ENCODE measurements at places on chromosomes 13 and 19.
A peak's percentile ranks its signal among the peaks of the same experiment; 100 is the strongest.

DNA sequence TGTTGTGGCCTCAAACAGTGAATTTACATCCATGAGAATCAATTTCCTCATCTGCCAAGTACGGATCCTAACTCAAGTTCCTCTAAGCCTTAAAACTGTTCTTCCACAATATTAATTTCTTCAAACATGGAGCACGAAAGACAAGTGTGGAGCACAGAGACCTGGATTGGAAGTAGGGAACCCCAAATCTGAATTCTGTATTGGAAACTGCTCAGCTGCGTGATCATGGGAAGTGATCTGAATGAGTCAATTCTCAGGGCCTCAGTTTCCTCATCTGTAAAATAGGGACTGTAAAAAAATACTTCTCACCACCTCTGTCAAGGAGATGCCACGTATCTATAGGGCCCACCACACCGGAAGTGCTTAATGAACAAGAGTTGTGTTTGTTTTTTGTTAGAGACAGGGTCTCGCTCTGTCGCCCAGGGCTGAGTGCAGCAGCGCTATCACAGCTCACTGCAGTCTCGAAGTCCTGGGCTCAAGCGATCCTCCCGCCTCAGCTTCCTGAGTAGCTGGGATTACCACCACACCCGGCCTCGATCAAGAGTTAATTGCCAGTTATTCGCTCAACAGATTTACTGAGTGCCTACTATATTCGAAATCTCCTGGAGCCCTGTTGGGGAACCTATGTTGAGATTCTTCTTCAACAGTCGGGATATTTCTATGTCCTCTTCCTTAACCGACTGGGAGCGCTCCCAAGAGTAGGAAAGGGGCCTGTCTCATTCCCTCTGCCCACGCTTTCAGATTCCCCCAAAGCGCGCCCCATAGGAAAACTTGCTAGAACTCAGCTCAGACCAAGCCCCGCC is 1.6 kb downstream of the SERTAD3 start:
- DNase-seq = no peak

DNA sequence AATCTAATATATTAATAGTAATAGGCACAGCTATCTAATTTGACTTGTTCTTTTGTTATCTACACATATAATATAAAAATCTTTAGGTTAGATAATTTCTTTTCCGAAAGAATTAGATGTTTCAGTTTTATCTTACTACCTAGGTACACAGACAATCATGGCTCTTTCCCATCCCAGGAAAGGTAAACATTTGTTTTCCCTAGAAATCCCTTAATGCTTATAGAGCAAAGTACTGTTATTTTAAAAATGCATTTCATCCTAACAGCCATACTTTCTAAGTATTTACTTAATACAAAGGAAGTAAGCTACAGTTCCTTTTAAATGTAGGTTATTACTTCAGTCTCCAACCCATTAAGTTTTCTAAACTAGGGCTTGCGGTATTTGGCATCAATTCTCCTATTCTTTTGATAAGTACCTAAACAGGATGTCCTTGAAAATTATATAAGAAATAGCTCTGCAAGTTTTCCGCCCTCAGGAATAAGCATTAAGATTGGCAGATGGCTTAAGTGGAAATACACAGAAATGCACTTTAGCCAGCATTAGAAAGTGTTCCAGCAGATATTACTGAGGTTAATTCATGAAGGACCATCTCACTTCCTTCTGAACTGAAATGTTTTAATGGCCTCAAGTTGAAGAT is 616.2 kb upstream of the SPRY2 start:
- DNase-seq = no peak

GRCh38 chr13:39313721-39314120 is 275.5 kb downstream of the NHLRC3 start:
- DNase-seq = no peak

GRCh38 chr13:32124743-32125142 is 93.2 kb downstream of the FRY start:
- no peak for DNase-seq

DNA sequence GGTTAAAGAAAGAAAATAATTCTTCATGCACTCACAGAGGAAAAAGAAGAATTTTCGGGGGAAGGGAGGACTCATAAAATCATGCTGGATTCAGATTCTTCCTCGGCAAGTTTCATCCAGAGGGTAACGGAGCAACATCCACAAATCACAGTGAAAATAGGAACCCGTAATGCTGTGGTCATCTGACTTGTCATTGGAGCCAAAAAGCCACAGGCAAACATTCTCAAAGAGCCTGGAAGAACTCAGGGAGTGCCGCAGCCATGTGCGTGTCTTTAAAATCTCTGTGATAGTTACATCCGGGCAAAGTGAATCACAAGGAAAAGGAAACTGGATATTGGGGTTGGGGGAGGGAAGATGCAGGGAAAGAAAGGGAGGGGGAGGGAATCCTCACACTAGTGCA is 33.0 kb upstream of the VSTM2B start:
- no peak for DNase-seq

DNA sequence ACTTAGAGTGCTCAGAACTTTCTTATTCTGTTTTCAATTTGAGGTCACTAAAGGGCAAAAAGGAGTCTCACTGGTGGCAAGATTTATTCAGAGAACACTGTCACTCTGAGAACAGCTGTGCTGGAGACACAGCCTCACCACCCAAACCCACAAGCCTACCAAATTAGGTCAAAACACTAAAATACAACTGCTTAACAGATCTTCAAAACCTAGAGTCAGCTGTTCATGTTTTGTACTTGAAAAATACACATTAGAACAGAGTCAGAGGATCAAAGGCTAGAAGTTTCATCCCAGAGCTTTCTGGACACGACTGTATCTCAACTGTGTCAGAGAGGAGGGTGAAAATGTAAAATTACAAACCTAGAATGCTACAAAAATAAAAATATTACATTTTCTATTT is 89.3 kb downstream of the MIPEP start:
- DNase-seq = no peak

DNA sequence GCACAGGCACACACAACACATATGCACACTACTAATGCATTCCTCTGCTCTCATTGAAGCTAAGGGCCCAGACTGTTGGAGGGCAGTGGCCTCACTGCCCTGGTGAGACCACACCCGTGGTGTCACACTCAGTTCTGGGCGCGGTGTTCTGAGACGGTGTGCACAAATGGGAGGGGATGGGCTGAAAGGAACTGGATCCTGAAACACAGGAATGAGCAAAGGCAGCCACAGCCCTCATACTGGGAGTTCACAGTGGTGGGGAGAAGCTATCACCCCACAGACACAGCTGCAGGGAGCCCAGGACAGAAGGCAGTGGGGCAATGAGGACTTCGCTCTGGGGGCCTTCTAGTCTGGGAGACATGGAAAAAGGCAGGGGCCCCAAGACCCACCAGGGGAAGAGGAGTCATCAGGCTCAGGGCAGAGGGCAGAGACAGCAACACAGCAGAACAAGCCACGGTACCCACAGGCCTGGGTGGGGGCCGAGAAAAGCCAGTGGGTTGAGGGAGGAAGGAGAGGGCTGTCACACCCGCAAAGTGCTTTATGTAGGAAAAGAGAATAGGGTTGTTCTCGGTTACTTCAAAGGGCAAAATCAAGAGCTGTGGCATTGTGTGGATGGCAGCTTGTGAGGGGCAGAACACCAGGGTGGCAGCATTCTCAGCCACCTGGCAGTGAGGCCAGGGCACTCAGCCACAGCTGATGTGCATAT is 75.4 kb upstream of the GPR183 start:
- DNase-seq = no peak

DNA sequence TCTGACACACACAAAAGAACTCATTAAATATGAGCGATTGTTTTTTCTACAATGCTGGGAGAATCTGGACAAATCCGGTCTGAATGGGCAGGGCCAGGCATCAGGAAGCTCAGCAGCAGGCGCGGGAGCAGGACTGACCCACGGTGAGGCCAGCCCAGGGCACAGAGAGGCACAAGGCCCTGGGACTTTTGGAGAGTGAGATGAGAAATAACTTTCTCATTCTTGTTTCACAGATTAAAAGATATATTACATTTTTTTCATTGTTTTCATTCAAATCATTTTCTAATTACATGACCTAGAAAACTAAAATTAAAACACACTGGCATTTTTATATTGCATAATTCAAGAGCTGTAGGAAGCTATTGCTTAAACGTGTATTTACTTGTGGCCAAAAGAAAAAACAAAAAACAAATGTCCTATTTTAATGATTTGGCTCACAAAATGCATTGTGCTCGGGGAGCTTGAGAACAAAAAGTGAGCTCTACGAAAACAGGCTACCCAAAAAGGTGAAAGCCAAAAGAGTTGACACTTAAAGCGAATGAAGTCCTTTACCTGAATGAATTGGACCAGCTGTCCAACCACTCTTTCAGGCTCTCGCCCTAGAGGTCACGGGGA is 133.1 kb downstream of the TNFRSF19 start:
- no peak for DNase-seq

DNA sequence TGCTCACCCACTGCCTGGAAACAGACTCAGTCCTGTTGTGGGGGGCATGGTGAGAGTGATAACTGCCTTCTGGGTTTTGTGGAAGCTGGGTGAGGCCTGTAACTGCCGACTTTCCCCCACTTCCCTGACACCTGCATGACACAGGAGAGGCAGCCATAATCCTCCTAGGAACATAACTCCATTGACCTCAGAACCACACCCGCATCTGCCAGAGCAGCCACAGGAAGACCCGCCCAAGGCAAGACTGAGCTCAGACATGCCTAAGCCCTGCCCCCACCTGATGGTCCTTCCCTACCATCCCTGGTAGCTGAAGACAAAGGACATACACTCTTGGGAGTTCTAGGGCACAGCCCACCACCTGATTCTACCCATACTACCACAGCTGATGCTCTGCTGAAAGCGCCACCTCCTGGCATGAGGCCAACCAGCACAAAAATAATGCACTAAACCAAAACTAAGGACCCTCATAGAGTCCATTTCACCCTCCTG is 326.7 kb downstream of the RBM26 start:
- no peak for DNase-seq

DNA sequence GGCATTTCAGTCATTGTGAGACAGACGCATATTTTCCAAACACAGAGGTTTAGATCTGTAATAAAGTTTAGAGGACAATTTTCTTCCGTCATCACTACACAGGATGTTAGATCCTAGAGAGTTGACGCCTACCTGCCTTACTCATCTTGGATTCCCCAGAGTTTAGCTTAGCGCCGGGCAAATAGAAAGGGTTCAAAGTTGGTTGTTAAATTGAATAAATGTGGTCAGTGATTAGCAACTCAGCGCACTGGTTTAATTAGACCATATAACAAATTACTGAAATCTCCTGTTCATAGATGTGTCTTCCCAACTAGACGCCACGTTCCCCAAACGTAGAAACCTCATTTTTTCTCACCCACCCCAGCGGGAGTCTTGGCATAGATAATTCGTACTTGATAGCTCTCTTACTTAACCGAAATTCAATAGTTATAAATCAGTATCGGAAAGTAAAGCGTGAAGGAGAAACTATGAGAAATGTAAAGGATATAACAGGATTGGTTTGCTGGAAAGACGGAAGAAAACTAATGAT is 726 bp upstream of the UFM1 start:
- no peak for DNase-seq

DNA sequence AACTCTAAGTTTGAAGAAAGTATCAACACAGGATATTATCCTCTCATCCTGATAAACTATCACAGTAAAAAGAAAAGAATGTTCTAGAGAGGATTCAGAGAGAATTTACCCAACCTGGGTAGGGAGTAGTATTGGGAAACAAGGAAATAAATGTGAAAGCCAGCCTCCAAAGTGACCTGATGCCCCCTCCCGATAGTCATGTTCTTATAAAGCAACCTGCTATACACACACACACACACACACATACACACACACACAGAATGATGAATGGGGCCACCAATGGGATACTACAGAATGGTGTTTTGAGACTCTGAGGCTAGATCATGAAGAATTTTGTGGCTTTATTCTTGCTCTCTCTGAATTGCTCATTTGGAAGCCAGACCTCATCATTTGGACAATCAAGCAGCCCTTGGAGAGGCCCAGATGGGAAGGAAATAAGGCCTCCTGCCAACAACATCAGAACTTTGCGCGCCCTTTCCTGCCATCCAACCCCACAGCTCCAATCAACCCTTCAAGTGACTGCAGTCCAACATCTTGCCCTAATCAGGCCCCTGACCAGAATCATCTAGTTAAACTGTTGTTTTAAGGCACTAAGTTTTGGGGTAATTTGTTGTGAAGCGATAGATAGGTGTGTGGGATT is 807.9 kb upstream of the ARGLU1 start:
- DNase-seq = no peak

- peak; percentile 56 for DNase-seq
These were observed 1.4 kb downstream of the GRIN3B start for GRCh38 chr19:1001538-1002166.

DNA sequence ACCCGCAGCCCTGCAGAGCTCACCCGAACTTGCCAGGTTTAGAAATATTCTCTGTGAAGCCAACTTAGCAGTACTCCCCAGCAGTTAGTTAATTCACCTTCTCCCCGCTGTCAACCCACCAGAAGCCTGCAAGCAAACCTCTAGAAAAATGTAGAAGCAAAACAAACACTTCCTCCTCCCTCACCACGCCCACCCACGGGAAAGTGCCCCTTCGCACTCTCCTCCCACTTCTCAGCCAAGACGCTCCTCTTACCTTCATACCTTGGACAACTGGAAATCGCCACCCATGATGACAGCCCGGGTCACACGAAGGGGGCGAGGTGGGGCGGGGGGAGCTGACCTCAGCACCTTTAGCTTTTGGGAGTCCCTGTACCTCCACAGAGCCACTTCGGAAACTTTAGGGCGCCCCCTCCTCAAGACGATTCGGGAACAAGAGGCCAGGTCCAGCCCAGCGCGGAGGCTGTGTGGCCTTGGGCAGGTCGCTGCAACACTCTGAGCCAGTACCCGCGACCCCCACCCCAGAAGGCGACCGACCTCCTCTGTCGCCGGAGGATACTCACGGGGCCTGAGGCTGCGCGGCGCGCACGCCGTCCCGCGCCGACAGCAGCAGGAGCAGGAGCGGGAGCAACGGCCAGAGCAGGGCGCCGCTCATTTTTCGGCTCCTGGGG is 485 bp downstream of the CPAMD8 start:
- no peak for DNase-seq

DNA sequence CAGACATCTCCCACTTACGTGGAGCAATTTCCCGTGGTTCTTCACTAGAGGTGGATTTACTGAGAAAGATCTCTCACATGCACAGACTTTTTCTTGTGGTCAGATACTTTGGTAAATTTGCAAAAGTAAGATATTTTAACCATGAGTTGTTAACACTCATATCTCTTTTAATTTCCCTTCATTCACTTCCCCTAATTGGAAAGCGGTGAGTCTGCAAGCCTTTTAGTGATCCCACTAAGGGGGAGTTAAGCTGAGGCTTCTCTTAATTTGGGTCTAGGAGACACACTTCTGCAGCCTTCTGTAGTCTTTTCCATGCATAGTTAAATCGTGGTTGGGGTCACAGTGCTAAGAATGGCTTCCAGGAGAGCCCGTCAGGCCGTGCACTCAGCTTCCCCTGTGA is 30.7 kb upstream of the SERPINE3 start:
- no peak for DNase-seq

GRCh38 chr13:99892866-99893504 is 78.6 kb downstream of the ZIC5 start:
- no peak for DNase-seq

- no peak for DNase-seq
These were observed 28.0 kb upstream of the WASF3 start for GRCh38 chr13:26529441-26529840.

Data from T-helper 17 cell (primary cell).